DMS153 (cell line): ENCODE measurements at places on chromosomes 5 and 9.

DNA sequence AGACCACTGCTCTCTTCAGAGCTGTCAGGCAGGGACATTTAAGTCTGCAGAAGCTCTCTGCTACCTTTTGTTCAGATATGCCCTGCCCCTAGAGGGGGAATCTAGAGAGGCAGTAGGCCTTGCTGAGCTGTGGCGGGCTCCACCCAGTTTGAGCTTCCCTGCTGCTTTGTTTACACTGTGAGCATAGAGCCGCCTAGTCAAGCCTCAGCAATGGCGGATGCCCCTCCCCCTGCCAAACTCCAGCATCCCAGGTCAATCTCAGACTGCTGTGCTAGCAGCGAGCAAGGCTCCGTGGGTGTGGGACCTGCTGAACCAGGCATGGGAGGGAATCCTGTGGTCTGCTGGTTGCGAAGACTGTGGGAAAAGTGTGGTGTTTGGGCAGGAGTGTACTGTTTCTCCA, 59.9 kb downstream of the CAVIN4 start:
- DNase-seq: peak; percentile 87

GRCh38 chr9:128607642-128608350, 48.9 kb downstream of the DYNC2I2 start:
- DNase-seq: no peak

DNA sequence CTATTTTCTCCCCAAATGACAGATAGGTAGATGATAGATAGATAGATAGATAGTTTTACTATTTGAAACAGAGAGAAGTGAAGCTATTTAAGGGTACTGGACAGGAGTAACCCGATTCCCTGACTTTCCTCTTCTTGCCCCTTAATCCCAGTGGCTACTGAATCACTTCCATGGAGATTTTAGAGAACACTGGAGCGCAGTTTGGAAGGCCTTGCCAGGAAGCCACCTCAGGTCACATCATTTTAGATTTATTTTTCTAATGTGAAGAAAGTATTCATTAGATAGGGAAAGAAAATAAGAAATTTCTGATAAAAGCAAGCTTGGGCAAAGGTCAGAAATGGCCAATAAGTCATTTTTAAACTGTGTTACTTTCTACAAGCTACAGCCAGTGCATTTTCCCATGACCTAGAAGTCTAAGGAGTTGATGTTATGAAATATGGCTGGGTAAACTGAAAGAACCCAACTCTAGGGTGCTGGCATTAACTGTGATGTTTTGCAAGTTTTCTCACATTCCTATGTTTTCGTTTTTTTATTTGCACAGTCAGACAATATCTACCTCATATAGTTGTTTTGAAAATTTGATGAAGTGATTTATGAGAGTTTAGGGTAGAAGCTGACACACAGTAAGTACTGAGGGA, 544.7 kb upstream of the PTGER4 start:
- no peak for DNase-seq

GRCh38 chr5:117803533-117803932, 1184.8 kb downstream of the DTWD2 start:
- DNase-seq: no peak

DNA sequence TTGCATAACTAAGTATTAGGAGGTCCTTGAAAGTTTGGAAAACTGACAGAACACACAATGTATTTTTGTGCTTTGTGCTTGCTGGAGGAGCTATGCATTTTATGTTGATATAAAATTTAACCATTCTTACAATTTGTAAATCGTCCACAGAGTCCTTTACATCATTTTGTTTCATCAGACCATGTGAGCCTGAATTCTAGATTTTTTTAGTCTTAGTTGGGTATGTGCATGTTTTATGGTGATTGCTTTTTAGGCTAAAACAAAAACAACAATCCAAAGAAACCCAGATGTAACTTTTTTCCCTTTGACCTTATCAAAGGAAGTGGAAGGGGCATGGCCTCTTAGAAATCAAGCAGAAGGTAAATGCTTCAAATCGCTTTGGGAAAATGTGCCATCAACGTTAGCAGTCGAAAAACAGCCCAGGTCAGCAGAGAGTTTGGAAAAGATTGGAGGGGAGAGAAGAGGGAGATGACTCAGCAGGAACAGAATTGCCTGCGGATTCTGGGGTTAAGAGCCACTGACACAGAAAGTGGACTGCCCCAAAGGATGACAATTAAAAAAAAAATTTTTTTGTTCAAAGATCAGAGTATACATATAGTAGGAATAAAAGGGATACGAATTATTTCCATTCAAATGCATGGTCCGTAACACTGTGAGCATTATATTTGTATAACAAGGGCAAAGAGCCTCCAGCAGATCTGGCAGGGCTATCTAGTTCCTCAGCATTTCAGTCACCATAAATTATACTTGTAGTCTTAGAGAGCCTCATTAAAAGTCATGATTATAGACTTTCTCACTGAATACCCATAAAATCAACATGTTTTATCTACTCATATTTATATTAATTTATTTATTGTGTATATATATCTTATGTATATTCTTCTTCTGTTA, 253.5 kb upstream of the HAPLN1 start:
- DNase-seq: no peak

DNA sequence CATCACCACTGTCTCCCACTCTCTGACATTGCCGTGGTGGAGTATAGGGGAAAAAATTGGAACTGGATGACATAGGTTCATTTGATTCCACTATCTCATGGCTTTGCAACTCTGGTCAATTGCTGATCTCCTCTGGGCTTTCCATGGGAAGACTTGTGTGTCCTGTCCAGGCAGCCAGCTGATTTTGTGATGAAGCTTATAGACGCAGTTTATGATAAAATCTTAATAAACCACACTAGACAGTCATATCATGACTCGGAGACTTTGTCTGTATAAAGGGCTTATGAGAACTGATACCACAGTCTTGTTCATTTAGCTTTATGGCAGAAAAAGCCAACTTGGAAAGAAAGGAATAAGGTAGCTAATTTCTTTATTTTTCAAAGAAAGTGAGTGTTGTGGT, 296.5 kb downstream of the MAST4 start:
- no peak for DNase-seq

GRCh38 chr5:88829054-88829453, 53.9 kb downstream of the MEF2C start:
- DNase-seq: no peak

GRCh38 chr9:74277532-74277931, 219.6 kb upstream of the RORB start:
- DNase-seq: no peak

- no peak for DNase-seq
Observed at GRCh38 chr5:28523888-28524635, 1485.7 kb upstream of the CDH9 start.

GRCh38 chr5:17406423-17406838, 91.6 kb upstream of the TAF11L2 start:
- DNase-seq: no peak

DNA sequence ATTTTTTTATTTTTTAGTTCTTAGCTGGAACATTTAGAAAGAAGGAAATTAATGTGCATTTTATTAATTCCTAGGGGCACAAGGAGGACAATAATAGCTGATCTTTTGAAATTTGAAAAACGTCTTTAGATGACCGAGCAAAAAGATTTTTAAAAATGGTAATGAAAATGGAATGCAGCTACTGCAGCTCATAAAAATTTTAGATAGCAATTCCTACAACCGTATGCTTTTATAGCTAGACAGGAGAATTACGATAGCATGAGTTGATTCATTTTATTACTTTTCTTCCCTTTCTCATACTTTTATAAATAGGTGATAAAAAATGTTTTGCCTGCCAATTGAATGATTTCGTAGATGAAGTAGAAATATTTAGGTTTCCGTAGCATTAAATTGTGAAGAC, 13.7 kb upstream of the RUFY1 start:
- no peak for DNase-seq

GRCh38 chr9:134460206-134460605, 134.0 kb downstream of the RXRA start:
- no peak for DNase-seq

GRCh38 chr5:1519631-1520210, 4.0 kb downstream of the LPCAT1 start:
- DNase-seq: no peak

DNA sequence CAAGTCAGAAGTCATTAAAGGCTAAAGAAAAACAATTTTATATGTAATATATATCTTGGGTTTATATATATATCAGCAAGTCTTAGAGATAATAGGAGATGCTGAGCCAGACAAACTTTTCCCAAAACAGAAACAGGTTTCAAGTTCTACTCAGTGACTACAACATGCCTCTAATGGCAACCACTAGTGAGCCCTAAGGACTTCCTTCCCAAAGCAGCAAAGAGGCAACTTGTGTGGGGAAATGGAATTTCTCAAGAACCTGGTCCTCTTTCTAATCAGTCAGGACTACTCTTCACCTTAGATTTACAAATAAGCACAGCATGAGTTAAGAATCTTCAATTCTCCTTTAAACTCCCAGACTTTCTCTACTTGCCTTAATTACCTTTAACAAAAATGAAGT, 17.6 kb downstream of the RNF38 start:
- no peak for DNase-seq

DNA sequence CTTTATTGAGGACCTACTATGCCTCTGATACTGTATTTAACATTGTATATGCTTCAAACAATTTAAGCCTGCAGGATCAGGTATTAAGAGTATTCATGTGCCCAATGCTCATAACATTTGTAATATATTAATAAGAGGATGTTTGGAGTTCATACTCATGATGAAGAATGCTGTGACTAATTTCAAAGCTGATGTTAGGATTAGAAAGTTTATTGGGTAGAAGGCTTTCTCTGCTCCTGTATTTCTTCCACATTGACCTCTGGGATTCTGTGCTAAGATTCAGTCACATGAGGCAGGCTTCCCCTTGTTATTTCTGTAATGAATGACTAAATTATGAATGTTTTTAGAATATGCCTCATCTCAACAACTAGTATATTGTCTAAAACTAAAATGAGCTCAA, 456.4 kb downstream of the NFIB start:
- no peak for DNase-seq
